Activated naive CD4-positive, alpha-beta T cell treated with anti-CD3 and anti-CD28 coated beads for 36 hours (primary cell): ENCODE measurements at places on chromosomes 5 and 9.

DNA sequence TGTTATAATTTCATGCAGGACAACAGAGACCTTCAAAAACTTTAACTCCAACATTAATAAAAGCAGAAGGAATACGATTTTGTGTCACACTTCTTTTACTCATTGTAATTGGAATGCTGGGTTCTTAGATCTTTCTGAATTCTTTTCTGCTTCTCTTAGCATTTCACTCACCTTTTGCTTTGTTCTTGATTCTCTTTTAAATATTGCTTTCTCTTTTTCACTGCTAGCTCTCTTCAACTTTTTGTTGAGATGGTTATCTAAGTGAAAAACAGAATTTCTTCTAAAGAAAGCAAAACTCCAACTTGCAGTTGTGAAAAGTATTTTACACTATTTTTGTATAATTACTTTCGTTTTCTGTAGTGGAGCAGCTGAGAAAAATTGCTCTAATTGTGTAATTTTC is 212.6 kb upstream of the KIF2A start:
- no peak for DNase-seq

GRCh38 chr5:35860686-35861085 is 4.0 kb downstream of the IL7R start:
- no peak for DNase-seq

DNA sequence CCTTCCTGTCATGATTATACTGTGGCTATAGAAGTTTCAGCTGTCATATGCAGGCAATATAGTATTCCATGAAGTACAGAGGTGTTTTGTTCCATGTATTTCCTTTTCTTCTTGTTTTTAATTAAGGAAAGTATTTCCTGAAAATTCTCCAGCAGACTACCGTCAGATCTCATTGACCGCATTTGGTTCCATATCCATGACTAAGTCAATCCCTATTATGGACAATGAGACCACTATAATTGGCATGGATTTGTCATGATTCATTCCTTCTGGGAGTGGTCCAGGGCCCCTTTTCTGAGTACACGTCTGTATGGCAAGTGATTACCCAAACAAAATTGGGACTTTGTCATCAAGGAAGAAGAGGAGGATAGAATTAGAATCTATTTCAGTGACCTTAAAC is 283.2 kb upstream of the CLINT1 start:
- no peak for DNase-seq

GRCh38 chr5:158670201-158670600 is 429.5 kb downstream of the EBF1 start:
- no peak for DNase-seq

- DNase-seq = no peak
Measured at GRCh38 chr5:6595405-6595804, 37.4 kb downstream of the NSUN2 start.

- no peak for DNase-seq
Measured at GRCh38 chr9:117938896-117939295, 234.7 kb downstream of the TLR4 start.

DNA sequence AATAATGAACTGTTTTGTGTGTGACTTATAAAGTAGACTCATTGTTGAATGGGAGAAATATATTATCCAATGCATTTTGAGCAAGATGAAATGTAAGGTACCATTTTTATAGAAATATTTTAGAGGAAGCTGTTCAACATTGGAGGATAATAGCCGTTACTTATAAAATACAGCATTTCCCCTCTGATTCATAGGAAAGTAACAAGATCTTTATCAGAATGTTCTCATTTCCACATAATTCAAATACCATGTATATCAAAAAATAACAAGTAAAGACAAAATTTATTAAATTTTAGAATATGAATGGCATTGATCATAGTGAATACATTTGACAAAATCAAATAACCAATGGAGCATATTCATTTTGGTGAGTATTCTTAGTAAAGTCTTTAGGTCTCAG is 346.7 kb upstream of the PTGER4 start:
- DNase-seq = no peak

DNA sequence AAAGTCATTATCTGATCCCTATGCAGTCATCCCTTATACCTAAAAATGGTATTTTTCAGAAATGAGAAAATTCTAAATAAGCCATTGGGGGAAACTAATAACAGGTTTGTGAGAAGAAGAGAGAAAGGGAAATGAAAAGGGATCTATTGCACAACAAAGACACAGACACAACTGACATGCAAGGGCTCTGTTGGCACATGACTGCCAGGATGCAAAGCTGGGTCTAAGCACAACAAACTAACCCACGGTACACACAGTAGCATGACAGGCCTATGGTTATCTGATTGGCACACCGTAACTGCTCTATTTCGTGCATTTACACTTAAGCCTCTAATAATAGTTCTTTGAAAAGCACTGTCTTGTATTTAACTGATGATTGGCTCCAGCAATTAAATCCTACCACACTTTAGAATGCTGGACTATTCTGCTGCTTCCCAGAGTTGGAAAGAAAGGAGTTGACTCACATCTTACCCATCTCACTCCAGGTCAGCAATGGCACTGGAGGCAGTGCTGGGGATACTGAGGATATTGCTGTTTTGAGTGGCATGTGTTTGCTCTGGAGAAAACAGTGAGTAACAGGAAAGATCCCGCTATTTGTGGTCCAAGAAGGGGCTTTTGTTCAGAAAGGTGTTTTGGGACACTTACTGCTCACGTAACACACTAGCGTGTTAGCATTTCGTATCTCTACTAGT is 328.3 kb downstream of the GLIS3 start:
- DNase-seq = no peak

DNA sequence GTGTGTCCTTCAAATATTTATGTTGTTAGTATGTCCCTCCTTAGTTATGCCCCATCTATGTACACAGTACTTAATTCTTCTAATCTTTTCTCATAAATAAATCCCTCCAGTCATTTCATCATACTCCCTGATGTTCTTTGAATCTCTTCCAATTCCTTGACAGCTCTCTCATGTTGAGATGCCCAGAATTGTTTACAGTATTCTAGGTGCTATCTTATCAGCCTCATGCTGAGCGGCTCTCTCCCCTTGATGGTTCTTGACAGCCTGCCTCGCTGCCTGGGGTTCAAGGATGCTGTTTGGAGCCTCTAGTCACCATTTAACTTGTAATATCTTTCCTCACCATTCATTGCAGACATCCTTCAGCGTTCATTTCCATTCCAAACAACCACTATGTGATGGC is 799.2 kb downstream of the BRINP1 start:
- no peak for DNase-seq

- DNase-seq = peak; percentile 55
Measured at GRCh38 chr9:70412832-70413463, 1.5 kb downstream of the KLF9 start.

DNA sequence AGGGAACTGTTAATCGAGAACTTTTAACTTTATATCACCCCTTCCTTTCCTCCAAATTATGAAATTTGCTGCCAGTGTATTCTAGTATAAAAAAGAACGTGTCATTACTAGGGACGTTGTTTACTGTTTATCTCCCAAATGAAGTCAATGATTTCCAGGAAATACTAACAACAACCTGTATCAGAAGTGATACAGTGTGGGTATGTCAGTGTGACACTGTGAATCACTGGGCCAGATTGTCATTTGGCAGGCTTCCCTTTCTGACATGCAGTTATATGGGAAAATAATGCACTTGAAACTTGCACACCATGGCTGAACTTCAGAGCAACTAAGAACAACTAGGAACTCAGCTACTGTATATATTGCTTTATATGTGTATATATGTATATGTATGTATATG is 12.6 kb downstream of the ZNF462 start:
- DNase-seq = no peak

- no peak for DNase-seq
Measured at GRCh38 chr9:69573651-69574050, 98.5 kb downstream of the APBA1 start.

- no peak for DNase-seq
Measured at GRCh38 chr5:150120062-150120441, 33.7 kb upstream of the CSF1R start.

DNA sequence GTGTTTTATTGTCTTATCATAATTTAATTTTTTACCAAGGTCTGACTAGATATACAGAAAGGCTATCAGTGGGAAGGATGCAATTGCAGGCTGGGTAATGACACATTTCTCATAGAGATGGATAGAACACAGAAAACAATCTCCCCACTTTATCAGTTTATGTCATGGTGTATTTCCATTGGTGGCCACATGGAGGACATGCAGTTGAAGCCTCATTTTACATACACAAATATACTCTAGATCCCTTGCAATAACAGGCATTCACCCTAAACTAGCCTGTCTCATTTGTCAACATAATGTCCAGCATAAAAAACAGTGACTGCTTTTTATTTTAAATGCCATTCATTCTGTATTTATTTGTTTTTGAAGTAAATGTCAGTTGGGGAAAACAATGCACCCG is 526.3 kb downstream of the GABRG2 start:
- DNase-seq = no peak

DNA sequence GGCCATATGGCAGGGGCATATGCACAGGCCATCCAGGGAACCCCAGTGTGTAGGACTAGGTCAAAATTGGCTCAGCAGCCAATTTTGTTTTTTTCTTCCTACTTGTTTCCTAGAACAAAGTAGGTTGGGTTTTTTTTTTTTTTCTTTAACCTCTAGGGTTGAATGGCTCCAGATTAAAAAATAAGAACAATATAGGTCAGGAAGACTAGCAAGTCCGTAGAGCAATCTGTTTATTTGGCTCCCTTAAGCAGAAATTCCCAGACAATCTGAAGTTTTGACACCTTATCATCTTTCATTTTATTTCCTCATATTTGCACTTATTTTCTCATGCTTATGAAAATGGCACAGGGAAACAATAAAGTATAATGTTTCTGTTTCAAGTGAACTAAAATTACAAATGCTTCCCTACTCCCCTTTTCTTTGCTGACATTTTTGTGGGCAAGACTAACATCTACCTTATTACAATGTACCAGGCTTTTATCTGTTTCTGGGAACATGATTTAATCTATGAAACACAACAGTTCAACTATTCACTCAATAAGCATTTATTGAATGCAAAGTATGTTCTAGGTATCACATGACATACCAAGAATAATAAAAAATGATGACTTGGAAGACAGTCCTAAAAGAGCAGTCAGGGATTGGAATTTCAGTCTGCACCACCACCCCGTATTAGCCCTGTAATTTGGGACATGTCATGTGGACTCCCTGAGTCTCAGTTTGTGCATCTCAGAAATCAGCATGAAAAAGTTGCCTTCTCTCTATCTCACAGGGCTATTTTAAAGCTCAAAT is 30.5 kb downstream of the TLR4 start:
- no peak for DNase-seq

DNA sequence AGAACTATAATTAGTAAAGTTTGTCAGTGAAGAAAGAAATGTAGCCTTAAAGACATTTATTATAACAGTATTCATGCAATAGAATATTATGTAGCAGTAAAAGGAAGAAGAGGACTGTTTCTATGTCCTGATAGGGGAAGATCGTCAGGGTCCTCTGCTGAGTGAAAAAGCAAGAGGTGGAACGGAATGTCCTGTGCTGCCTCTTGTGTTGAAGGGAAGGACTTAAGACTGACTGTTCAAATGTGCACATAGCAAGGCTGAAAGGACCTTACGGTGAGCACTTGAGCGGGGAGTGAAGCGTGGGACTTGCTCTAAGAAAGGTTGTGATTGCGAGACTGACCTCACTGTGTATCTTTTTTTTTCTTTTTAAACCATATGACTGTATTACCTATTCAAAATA is 63.2 kb downstream of the SNX24 start:
- DNase-seq = no peak

DNA sequence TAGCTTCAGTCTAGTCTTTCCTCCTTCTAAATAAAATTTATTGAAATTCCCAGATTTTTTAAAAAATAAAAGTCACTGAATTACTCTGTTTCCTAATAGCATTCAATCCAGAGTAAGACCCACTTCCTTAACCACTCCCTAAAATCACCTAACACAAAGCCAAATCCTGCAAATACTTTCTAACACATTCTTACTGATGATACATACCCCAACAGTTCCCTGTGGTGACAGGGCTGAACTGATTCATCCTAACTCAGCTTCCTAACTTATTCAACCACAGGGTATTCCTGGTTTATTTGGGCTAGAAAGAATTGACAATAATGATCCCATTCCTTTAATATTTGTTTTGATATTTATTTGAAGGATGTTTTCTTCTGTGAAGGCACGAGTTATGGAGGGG is 40.7 kb upstream of the ZNF300 start:
- DNase-seq = no peak

DNA sequence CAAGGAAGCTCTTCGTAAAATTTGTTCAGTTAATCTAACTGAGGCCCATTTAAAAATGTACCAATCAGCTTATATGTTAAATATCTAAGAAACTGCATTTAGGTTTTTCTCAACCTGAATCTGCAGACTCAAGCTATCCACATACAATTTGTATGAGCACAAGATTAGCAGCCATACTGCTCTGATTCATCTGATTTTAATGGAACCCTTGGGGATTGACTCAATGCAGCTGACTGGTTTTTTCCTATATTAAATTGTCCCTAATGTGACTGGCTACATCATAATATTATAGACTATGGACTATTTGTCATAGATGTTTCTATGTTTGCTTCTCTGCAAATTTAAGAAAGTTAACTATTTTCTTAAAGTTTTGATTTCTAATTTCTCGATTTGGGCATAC is 451.0 kb upstream of the TUSC1 start:
- no peak for DNase-seq

DNA sequence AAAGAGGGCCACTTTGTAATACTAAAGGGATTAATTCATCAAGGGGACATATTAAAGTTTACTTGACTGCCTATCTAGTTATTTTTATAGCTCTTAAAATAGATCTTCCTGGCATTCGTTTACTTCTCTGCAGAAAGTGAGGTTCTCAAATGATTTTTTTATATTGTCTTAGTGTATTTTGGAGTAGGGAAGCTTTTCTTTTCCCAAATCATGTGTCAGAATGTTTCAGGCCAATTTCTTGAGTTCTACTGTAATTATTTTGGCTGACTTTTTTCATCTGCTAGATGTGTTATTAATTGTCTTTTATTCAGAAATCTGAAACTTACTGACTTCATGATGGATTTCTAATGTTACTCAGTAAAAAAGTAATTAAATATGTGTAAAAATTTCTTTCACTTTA is 60.2 kb upstream of the FBXL7 start:
- DNase-seq = no peak

DNA sequence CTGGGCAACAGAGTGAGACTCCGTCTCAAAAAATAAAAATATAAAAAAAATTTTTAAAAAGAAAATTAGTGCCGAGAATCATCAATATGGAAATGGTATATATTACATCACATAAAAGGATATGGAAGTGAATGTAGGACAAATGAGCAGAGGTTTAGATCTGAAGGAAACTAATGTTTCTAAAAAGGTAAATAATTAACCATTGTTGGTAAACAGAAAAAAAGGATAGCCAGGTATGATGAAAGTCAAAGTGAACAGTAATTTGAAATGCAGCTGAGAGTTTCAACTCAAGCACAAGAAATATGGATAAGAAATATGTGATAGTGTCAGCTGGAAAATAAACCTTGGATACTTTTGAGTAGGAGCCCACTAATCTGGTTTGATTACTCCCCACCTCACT is 76.2 kb downstream of the CPLANE1 start:
- DNase-seq = no peak

- no peak for DNase-seq
Measured at GRCh38 chr5:108637134-108637533, 110.6 kb upstream of the FER start.
